ENCODE measurements at places on chromosomes 2 and 18.

DNA sequence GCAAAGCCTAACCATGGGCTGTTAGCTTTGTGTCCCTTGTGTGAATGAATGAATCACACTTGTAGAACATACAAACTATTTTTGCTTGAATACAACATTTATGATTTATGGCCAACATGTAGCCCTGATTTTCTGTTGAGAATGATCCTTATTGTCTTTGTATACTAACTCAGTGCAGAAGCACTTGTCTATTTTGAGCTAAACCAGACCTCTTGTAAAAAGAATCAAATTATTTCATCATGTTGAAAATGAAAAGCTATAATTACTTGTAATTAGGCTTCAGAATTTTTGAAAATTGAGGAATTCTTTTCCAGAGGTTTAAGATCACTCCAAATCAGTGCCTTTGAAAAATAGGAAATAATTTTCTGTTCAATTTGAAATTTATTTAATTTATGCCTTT is 85.9 kb downstream of the ZNF407 start:
- no peak for DNase-seq

DNA sequence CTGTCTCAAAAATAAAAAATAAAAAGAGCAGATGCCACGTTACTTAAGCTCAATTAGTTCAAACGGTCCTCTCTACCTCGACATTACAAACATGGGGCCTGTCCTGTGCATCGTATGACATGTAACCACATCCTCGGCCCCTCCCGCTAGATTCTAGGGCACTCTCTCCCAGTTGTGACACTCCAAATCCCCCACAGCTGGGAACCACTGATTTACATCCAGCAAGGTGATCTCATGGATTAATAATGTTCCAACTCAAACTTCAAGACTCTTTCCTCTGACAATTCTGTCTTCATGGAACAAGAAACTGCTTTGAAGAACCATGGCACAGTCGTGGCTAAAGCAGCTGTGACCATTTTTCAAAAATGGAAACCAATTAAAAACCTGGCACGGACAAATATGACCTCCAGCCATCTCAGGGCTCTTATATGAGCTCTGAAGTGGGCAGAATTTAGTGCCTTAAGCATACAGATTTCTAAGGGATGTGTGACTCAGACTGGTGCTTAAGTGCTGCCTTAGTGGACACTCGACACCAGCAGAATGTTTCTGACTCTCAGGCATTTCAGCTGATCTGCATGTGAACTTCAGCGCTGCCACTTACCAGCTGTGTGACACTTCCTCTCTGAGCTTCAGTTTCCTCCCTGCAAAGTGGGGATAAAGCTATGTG is 31.7 kb upstream of the ASAP2 start:
- DNase-seq, result no peak

- DNase-seq, result no peak
These were observed 8.2 kb downstream of the RND3 start for GRCh38 chr2:150479075-150479915.

DNA sequence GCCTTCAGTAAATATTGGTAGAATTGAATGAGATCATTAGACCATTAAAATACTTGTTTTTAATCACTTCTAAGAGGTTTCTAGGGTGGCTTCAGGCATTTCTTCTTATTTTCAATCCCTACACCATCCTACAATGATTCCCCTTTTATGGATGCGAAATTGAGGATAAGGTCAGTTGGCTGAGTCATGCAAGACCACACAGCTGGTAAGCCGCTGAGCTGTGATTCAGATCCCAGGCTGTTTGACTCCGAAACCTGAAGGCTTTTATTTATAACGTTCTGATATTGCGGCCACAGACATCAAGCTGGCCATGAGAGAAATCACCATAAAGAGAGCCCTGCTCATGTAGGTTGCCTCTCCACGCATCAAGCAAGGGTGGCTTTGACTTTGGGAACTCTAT is 133.4 kb downstream of the VAPA start:
- DNase-seq, result no peak

GRCh38 chr18:48989304-48990303 is 38.8 kb upstream of the SMAD7 start:
- DNase-seq, result no peak

- no peak for DNase-seq
These were observed 217.5 kb downstream of the GLI2 start for GRCh38 chr2:120953066-120953756.

DNA sequence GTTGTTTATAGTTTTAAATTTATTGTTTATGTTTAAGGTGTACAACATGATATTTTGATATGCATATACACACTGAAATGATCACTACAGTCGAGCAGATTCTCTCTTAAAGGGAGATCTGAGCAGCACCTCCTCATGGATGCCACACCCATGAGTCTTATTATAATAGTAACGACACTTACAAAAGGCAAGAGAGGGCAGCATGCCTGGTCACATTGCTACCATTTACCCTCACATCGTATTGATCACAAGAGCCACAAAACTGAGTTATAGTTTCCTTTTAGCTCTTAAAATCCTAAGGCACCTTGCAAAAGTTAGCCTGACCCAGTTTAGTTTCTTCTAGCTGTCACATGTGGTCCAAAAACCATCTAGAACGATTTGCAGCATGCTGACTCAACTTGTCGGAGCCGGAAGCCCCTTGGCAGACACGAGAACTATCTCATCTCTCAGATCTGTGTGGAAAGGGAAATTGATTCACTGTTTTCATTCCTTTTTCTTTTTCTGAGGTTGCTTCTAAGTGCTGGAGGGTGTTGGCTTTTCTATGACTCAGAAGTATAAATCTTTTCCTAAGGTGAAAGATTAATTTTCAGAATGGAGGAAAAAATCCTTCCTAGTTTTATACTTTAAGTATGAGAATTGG is 85.3 kb downstream of the CDC42EP3 start:
- no peak for DNase-seq

- DNase-seq, result no peak
These were observed 1.5 kb downstream of the STRADB start for GRCh38 chr2:201452922-201453643.

DNA sequence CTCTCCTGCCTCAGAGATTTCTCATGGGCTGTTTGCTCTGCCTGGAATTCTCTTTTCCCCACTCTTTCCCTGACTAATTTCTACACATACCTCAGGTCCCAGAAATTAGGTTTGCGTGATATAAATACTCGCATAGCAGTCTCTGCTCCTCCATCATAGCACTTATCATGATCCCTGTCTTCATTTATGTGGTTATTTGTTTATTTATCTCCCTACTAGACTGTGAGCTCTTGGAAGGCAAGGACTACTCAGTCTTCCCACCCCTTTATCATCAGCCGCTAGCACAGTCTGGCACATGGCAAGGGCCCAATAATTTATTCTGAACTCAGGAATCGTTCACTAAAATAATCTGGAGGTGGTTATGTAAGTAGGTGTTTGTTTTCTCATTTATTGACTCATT is 79.3 kb downstream of the ADCYAP1 start:
- no peak for DNase-seq

GRCh38 chr2:169877398-169877797 is 50.1 kb downstream of the UBR3 start:
- DNase-seq, result peak; percentile 38

DNA sequence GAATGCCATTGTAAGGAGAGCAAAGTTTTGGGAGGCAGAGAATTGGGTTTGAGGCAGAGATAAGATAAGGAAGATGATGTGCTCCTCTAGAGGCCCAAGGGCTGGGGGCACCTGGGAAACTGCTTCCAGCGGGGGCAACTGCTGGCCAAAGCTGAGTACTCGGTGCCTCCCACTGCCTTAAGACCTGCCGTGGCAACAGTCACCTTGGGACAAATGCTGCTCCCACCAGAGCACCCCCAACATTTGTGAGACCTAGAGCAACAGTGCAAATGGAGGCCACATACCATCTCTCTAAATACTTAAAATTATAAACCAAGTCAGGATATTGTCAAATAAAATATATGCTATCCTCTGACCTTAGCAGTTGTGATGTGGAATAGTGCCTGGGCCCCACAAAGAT is 127.1 kb downstream of the CAPN13 start:
- no peak for DNase-seq

DNA sequence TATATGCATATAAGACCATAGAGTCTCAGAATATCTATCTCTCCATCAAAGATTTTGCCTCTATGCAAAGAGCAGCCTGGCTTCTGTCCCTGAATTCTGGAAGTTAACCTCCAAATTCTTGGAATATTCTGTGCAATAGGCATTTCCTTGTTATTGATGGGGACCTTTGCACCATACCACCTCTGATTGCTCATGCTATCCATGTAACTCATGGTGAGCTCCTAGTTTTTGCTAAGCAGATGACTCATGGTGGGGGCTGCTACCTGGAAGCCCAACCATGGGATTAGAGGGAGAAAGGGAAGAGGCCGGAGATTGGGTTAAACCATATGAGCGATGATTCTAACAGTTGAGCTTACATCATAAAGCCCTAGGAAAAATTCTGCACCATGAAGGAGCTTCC is 310.2 kb upstream of the FIGN start:
- DNase-seq, result no peak

GRCh38 chr2:173199294-173199693 is 123.6 kb downstream of the MAP3K20 start:
- DNase-seq, result no peak

GRCh38 chr2:191032588-191033429 is 18.8 kb upstream of the STAT1 start:
- no peak for DNase-seq

DNA sequence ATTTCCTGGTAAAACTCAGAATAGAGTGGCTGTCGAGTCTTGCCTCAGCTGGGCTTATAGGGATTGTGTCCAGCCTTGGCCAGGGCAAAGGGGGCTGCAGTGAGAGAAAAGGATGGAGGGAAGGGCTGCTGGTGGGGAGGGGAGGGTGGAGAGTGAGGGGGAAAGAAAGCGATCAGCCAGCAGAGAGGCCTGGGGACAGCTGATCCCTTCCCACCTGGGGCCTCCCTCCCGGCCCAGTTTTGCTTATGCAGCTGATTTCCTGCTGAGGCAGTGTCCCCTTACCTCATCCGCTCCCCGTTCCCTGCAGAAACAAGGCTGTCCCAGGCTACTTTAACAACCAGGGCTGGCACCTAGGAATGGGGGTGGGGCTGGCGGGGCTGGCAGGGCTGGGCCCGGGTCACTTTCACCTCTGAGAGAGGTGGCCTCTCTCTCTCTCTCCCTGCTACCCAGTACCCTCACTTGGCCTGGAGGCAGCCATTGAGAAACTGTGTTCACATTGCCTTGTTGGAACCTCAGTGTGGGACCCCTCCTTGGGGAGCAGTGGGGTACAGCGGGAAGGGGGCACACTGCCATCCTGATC is 12.2 kb upstream of the GMPPA start:
- no peak for DNase-seq

GRCh38 chr2:38505779-38506178 is 96.9 kb downstream of the HNRNPLL start:
- no peak for DNase-seq

GRCh38 chr2:220669324-220669723 is 902.8 kb downstream of the EPHA4 start:
- DNase-seq, result no peak

DNA sequence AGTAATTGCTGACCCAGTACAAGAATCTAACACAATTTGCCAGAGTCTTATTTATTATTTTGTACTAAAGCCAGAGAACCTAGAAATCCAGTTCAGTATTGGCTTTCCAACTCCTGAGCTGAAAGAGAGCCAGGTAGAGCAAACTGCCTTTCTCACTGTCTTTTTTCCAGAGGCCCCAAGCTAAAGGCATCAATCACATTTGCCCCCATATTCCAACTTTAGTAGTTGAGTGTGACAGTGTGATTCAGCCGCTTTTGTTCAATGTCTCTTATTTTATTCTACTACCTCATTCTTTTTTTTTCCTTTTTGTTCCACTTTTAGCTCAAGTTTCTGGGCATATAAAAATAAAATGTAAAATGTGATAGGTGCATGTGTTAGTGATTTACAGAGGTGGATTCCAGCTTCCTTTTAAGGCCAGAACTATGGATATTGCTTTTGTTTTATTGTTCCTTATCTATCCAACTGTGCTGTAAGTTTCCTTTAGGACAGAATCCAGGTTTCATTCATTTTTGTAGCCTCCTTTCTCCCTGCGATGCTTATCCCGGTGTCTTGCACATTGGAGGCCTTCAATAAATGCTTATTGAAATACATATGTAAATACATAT is 153.0 kb downstream of the ZEB2 start:
- no peak for DNase-seq

DNA sequence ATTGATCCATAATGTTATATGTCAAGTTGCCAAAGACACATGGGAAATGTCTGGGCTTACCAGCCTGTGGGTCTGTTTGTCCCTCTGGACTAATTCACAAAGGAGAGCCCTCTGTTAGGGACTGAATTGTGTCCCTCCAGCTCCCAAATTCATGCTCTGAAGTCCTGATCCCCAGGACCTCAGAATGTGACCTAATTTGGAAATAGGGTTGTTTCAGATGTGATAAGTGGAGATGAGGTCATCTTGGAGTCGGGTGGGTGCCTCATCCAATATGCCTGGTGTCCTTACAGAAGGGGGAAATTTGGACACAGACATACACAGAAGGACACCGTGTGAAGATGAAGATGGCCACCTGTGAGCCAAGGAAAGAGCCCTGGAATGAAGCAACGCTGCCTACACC is 41.4 kb upstream of the ROCK2 start:
- DNase-seq, result no peak

- no peak for DNase-seq
These were observed 23.2 kb upstream of the LPIN2 start for GRCh38 chr18:3036108-3036507.

- no peak for DNase-seq
These were observed 47.4 kb upstream of the KDM3A start for GRCh38 chr2:86393521-86394491.

DNA sequence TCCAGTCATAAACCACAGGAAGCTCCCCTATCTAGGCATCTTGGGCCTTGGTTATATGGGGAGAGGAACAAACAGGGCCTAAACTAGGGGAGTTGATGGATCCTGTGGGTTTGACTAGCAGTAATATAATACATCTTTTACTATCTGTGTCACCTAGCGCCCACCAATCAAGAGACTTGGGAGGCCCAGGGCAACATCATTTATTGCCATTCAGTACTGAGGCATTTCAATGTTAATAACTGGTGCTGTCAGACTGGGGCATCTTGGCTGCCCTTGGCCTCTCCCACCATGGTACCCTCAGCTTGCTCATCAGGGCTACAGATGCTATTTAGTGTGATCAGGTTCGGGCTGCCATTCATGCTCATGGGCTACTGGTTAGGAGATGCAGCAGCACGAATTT is 320.7 kb downstream of the MYCN start:
- DNase-seq, result no peak

GRCh38 chr2:200369886-200370285 is 63.4 kb downstream of the SPATS2L start:
- DNase-seq, result no peak

- no peak for DNase-seq
These were observed 50.9 kb downstream of the TNP1 start for GRCh38 chr2:216808805-216809425.
